Stimulated activated CD8-positive, alpha-beta memory T cell treated with anti-CD3 and anti-CD28 coated beads, Interleukin-15, amount 100 ng/mL, for 4 hours (primary cell): ENCODE measurements at places on chromosomes 7 and 10.

DNA sequence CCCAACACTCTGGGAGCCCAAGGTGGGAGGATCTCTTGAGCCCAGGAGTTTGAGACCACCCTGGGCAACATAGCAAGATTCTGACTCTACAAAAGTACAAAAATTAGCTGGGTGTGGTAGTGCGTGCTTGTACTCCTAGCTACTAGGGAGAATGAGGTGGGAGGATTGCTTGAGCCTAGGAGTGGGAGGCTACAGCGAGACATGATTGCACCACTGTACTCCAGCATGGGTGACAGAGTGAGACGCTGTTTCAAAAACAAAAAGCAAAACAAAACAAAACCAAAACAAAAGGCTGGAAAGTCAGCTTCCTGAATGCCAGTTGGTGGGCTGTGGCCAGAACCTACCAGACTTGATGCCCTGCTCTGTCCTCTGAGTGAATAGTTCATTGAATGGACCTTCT is 242.8 kb downstream of the PHTF2 start:
- DNase-seq: no peak

DNA sequence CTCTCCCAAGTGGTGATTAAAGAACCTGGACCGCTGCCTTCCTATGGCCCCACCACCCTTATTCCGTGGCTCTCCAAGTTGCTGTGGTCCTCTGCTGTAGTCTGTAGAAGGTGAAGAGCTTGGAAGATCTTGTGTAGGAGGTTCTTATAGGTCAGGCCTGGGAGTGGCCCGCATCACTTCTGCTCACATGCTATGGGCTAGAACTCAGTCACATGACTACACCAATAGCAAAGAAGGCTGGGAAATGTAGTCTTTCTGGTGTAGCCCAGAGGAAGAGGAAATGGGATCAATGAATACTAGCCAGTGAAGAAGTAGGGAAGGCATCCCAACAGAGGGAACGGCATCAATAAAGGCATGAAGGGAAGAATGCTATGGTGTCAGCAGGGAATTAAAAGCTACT is 41.3 kb upstream of the AOAH start:
- DNase-seq: no peak

GRCh38 chr7:85619236-85619635 is 432.4 kb upstream of the SEMA3D start:
- no peak for DNase-seq

- DNase-seq: no peak
Observed at GRCh38 chr10:125991392-125991791, 95.0 kb downstream of the FANK1 start.

DNA sequence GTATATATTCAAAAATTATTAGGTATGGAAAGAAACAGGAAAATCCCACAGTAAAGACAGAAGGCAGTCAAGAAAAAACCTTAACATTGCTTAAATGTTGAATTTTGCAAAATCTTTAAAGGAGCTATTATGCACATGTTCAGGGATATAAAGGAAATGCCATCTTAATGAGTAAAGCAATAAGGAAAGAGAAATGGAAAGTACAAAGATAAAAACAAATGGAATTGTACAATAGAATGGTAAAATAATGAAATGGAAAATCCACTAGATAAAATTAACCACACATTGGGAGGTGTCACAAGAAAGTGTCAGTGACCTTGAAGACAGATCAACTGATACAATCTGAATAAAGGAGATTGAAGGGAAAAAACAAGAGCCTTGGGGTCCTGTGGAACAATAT is 82.0 kb downstream of the KIF20B start:
- no peak for DNase-seq

GRCh38 chr7:149689291-149689721 is 84.1 kb downstream of the ZNF467 start:
- no peak for DNase-seq

GRCh38 chr7:6338551-6339274 is 66.3 kb upstream of the CYTH3 start:
- DNase-seq: no peak

- DNase-seq: no peak
Observed at GRCh38 chr7:64947252-64948000, 43.4 kb downstream of the ZNF117 start.

- no peak for DNase-seq
Observed at GRCh38 chr10:125995726-125996304, 99.5 kb downstream of the FANK1 start.

DNA sequence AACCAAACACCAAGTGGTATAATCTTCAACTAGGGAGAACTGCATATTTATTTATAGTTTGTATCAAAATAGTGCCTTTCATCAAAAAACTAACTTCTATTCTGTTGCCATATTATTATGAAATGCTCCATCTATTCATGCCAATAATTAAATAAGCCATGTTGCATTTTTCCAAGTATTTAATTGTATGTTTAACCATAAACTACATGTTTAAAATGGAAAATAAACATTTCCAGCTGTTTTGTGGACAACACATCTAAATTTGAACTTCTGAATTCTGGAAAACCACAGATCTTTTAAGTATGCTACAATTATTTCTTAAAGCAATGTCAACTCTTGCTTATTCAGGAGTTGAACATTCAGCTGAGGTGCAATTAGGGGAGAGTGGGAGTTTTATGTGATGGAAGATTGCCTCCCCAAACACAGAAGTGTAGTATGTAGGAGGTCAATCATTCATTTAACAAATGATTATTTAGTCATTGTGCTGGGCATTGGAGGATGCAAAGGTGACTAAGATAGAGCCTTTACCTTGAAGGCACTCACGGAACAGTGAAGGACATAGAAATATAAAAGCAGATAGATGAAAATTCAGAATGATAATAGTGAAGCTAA is 80.7 kb upstream of the PPP1R3C start:
- DNase-seq: no peak

GRCh38 chr10:84478679-84479078 is 150.3 kb downstream of the CCSER2 start:
- no peak for DNase-seq

DNA sequence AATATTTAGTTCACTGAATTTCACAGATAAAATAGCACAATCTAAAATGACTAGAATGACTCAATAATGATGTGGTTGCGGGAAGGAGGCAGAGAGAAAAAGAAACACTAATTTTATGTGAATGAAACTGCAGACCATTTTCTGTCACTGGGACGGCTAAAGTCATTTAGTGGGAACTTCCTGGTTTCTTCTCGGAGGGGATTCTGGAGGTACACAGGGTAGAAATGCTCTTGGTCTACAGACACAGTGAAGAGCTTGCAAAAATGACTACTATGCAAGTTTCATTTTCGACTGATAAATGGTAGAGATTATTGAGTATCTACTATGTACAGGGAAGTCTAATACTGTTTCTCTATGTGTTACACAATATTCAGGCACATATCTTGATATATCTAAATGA is 63.5 kb upstream of the LRRN3 start:
- no peak for DNase-seq

DNA sequence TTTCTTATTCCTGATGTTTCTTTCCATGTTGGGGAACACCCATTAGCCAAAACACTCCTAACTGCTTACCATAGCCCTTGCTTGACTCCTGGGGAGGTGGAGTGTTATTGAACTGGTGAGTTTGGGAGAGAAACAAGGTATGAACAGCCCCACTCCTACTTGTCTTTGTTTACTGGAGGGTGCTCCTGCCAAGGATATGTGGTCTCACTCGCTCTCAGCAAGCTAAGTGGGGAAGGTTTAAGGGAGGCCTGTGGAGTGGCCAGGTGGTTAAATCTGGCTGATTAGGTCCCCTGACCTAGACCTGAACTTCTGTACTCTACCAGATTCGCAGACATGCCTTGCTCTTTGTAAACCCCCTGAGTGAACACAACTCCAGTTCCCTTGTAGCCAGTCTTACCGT is 300.1 kb downstream of the PTEN start:
- DNase-seq: no peak

- DNase-seq: no peak
Observed at GRCh38 chr10:132940791-132941465, 1.4 kb downstream of the CFAP46 start.
